Heart left ventricle (tissue), 16 donors: ENCODE measurements at places on chromosomes 2 and 18. TPM values are rescaled to one million over a fixed set of nuclear protein-coding genes. Genes with fewer than 3 reads are reported as not detected.

GRCh38 chr18:8839281-8839680 is 133.9 kb downstream of the MTCL1 start:
- peak; percentile 63 for DNase-seq

GRCh38 chr2:201116959-201117734 is 1.2 kb downstream of the CFLAR start:
- DNase-seq = peak; percentile 73

DNA sequence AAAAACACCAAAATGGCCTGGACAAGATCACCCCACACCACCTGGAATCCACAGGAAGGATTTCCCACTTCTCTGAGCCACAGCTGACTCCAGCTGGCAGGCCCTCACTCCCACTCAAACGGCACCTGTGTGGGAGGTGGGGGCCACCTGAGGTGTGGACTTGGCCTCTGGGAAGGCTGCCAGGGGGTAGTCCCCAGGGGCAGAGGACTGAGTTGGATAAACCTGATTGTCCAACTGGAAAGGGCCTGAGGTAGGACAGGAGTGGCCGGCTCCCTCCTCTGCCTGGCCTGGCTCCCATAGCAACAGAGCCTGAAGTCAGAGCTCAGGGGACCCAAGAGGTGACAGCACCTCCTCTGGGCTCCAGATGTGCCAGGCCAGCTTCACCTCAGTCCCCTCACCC is 300.2 kb downstream of the CELF4 start:
- DNase-seq = peak; percentile 14

DNA sequence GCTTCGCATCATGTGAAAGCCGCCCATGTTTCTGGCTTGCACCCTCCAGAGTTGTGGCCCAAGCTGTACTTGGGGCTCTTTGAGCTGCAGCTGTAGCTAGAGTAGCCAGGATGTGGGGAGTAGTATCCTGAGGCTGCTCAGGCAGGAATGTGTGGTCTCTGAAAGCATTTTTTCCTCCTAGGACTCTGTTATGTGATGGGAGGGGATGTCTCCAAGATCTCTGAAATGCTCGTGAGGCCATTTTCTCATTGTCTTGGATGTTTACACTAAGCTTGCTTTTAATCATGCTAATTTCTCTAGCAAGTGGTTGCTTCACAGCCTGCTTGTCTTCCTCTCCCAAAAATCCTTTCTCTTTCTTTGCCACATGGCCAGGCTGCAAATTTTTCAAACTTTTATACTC is 687.6 kb downstream of the DCDC2C start:
- DNase-seq = no peak

- DNase-seq = no peak
Observed at GRCh38 chr2:239163688-239164334, 237.0 kb downstream of the HDAC4 start.

DNA sequence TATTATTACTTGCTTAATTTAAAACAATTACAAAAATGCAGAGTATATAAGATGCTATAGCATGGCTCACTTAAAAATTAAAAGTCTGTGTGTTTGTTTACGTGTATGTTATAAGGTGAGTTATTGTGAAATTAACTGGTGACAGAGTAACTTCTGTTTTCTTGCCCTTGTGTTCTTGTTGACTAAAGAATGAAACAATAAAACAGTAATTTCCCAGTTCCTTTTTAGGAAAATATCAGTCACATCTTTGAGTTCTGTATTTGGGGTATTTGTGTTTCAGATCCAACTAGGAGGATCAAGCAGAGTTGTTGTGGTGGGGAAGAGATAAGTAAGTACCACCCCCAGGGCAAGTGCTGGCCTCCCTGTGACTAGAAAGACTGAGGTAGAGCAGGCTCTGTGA is 143.6 kb downstream of the CCDC148 start:
- no peak for DNase-seq

GRCh38 chr2:229851870-229852269 is 69.9 kb downstream of the TRIP12 start:
- DNase-seq = no peak

GRCh38 chr2:146665800-146666199 is 1179.0 kb upstream of the ACVR2A start:
- DNase-seq = no peak

DNA sequence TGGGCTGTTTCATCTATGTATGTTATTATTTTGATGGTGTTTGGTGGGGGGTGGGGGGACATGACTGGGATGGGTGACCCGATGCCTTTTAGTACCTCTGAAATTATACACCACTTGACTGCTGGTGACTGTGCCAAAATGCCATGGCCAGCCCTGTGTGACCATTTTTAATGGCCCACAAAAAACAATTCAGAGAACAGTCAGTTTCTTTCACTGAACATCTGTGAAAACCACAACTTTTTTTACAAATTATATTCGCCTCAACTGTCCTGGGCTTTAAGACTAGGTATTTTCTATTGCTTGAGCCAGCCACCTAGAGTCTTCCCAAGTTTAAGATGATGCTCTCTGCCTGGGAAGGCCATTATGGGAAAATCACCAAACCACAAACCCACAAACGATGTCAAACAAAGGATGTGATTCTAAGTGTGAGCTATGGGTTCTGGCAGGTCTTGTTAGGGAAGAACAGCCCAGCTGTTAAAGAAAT is 33.9 kb downstream of the FN1 start:
- DNase-seq = no peak

The IL37 gene
- not detected for total RNA-seq

The SNED1 gene
- total RNA-seq = 11.1 TPM

The KRTCAP3 gene
- total RNA-seq = 0.61 TPM

The SPATA3 gene
- total RNA-seq = not detected

The ABCG8 gene
- not detected for total RNA-seq
